ENCODE measurements at places on chromosomes 6 and 20.

GRCh38 chr20:53004267-53004813 is 32.2 kb downstream of the TSHZ2 start:
- DNase-seq, result no peak

- peak; percentile 85 for DNase-seq
These were observed at the start of gene MAP3K4 for GRCh38 chr6:160991406-160992060. Gene MAP3K4, plus strand, starts transcription at chr6:160991769. Its CDS starts 163 bp downstream, at chr6:160991932.

- peak; percentile 71 for DNase-seq
These were observed 31.6 kb upstream of the SLC32A1 start for GRCh38 chr20:38692436-38693411.

DNA sequence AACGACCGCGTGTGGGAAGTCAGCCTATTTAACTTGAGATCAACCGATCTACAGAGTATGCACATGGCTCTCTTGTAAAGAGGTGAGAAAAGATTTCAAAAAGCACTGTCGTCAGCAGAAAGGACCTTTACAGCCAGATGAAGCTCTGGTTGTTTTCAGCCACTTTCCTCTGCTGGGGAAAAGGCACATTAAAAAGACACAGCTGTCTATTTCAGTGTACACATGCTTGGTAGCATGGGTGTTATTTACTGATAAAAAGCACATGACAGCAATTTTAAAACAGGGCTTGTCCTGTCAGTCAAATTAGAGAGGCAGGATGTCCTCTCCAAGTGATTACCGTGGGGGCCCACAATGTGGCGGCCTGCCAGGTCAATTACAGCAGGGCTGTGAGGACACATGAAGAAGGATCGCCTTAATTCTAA is 188.9 kb downstream of the PRKN start:
- no peak for DNase-seq
